ENCODE measurements at places on chromosomes 3 and 15.
A peak's percentile ranks its signal among the peaks of the same experiment; 100 is the strongest.

GRCh38 chr3:38114052-38114874 is 22.7 kb downstream of the ACAA1 start:
- DNase-seq, result no peak

DNA sequence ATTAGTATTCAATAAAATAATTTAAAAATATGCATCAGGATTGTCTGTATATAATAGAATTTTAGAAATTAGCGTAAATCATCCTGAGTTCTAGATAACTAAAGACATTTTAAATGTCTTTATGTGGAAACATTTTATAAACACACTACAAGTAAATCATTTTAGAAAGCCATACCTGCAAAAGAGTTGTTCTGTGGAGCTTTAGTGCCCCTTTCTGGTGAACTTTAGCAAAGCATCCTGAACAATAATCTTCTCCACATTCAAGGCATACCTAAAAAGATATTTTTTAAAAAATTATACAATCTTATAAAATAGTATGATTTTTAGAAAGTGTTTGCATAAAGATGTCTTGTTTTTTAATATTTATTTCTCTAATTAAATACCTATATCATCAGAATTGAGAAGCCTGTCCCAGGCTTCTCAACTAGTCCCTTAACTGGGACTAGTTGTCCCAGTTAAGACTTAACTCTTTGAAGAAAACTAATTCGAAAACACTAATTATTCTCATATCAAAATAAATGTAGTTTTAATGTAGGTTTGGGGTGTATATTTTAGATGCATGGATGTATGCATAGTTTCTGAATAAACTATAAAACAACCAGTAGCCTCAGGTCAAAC is 29.7 kb downstream of the ZBBX start:
- DNase-seq, result no peak

DNA sequence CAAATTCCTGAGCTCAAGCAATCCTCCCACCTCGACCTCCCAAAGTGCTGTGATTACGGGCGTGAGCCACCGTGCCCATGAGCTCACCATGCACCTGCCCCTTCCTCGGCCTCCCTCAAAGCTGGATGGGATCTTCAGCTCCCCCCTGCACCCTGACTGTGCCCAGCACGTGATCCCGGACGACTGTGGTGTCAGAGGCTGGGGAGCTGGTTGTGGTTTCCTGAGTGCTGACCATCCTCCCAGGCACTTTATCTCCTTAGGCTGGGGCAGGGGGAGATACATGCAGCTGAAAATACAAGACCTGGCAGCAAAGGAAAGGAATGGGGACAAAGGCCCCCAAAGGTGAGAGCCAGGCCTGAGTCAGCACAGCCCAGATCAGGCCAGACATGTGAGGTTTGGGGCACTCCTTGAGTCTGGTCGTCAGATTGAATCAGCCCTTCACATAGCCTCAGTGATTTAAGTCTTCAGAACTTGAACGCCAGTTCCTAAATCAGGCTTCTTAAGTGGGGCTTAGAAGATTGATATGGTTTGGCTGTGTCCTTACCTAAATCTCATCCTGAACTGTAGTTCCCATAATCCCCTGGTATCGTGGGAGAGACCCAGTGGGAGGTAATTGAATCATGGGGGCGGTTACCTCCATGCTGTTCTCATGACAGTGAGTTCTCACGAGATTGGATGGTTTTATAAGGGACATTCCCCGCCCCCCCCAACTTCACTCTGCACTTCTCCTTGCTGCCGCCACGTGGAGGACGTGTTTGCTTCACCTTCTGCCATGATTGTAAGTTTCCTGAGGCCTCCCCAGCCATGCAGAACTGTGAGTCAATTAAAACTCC is 35.8 kb downstream of the PRKCD start:
- DNase-seq, result no peak

- no peak for DNase-seq
These were observed 6.7 kb downstream of the TADA3 start for GRCh38 chr3:9785602-9786001.

DNA sequence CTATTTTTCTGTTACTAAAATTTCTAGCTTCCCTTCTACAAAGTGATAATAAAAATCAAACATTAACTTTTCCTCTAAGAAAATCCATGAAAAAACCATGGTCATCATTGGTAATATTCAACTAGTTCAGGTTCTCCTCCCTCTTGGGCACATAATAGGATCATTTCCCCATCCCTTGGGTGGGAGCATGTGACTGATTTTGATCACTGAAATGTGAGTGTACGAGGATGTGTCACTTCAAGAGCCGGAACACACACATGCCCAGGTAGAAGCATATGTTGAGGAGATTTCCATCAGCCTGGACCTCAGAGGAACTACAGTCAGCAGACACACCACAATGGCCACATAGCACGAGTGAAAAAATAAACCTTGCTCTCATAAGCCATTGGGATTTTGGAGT is 36.1 kb downstream of the AP3S2 start:
- no peak for DNase-seq

GRCh38 chr15:95162531-95162930 is 931.2 kb downstream of the MCTP2 start:
- DNase-seq, result no peak

GRCh38 chr3:128875556-128876120 is 3.8 kb upstream of the ACAD9 start:
- DNase-seq, result peak; percentile 36

DNA sequence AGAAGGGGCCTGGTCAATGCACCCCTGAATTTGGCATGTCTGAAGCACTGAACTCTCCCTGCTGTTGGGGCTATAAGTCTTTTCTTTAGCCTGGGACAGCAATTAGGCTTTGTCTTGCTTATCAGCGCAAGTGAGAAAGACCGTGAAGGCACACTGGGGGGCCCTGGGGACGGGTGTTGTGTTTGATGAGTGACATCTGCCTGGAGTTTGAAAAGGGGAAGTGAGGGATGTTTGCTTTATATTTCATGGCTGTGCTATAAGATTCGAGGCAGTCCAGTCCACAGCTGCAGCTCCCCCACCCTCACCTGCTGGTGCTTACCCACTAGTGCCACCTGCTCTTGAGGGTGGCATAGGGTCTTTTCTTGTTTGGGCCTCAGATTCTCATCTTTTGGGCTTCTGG is 44.8 kb downstream of the CEMIP start:
- no peak for DNase-seq

- DNase-seq, result no peak
These were observed 9.9 kb downstream of the ARL6IP5 start for GRCh38 chr3:69094467-69095205.

- DNase-seq, result no peak
These were observed 957.2 kb downstream of the TUSC7 start for GRCh38 chr3:117666812-117667211.

DNA sequence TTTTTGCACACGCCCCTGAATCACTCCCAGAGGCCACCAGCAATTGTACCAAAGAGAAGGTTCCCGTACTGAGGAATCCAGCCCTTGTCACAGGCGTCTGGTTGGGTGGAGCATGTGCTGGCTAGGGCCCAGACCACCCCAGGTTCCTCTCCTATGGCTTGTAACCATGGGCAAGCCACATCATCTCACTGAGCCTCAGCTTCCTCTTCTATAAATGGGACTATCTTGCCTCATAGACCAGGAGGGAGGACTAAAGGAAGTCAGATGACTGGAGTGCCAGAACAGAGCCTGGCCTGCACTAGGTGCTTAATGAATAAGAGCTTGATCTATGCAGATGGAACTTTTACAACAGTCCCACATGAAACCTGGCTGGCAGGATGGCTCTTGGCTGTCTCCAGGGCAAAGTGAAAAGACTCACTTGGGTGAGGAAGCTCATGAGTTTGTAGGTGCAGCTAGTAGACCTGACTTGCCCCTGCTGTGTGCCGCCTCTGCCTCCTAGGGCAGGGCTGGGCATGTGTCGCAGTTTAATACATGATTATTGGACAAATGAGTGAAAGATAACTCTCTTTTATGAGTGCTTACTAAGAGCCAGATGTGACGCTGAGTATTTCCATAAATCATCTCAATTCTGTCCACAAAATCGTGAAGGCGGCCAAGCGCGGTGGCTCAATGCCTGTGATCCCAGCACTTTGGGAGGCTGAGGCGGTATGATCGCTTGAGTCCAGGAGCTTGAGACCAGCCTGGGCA is 29.3 kb downstream of the CTSH start:
- no peak for DNase-seq

GRCh38 chr15:90954712-90955623 is at the start of gene RCCD1:
Gene RCCD1 (plus strand): TSS chr15:90954884. CDS start chr15:90956735, 1,851 bp downstream.
- DNase-seq, result peak; percentile 80

GRCh38 chr3:22496641-22497040 is 706.5 kb upstream of the UBE2E2 start:
- no peak for DNase-seq

DNA sequence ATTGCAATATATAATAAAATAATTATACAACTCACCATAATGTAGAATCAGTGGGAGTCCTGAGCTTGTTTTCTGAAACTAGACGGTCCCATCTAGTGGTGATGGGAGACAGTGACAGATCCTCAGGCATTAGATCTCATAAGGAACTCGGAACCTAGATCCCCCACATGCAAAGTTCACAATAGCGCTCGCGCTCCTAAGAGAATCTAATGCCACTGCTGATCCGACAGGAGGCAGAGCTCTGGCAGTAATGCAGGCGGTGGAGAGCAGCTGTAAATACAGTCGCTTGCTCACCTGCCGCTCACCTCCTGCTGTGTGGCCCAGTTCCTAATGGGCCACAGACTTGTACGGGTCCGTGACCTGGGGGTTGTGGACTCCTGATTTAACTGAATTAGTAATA is 87.8 kb downstream of the P3H2 start:
- DNase-seq, result no peak

- DNase-seq, result no peak
These were observed 779 bp downstream of the ST3GAL6 start for GRCh38 chr3:98763819-98764418.

DNA sequence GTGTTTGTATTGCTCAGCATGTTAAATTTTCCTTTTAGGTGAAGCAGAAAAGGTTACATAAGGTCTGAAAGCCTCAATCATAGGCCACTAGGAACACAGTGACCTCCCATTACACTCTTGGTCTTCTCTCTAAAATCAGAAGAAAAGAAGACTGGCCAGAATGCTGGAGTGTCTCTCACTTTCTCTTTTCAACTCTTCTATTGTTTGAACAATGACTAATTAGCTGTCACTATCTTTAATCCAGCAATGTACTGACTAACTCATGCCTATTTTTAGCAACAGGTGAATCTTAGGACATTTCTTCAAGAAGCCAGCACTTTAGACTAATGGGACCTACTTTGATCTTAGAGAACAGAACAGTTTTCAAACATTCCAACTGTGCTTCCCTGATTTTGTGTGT is 142.8 kb downstream of the TGFBR2 start:
- DNase-seq, result no peak

DNA sequence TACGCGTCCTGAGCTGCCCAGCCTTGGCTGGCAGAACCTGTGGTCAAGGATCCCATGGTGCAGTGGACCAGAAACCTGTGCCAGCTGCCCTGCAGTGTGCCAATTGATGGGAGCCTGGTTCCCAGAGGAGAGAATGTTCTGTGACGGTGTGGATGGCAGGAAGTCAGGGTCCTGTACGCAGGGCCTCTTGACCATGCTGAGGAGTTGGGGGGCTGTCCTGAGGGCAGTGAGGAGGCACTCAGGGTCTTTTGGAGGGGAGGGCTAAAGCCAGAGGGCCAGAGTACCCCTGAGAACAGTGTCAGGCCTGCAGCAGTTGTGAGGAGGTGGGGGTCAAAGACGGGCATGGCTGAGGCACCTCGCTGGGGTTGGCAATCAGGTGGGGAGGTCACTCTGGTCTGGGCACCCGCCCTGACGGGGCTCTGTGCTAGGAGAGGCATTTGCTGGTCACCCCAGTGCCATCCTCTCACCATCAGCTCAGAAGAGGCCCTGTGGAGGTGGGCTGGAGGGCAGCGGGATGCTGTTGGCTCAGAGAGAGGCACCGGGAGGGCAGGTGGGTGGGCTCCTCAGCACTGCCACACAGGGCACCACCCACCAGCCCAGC is 61.0 kb downstream of the SCN5A start:
- no peak for DNase-seq

DNA sequence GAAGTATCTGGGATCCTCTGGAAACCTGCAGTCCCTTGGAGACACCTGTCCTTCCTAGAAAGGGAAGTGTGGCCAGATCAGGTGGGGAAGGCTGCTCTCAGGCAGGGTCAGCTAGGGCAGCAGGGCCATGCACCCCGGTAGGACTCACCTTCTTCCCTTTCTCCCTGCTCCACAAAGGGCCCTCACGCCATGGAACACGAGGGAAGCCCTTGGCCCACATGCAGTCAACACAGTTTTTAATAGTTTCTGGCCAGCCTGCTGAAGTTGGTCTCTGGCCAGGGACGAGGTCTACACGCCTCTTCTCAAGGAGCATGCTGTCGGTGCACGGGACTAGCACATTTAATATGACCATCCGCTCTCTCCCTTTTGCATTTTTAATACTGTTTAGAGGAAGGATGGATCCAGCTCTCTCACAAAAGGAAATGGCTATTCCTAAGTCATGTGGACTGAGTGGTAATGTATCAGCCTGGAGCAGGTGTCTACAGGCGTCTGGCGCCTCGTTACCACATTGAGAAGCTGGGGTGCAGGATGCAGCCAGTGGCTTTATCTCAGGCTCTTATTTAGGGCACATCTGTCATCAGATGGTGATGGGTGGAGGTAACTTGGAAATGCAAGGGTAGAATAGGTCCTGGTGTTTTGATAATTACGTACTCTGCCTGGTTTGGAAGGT is 153.9 kb downstream of the KLF13 start:
- no peak for DNase-seq

DNA sequence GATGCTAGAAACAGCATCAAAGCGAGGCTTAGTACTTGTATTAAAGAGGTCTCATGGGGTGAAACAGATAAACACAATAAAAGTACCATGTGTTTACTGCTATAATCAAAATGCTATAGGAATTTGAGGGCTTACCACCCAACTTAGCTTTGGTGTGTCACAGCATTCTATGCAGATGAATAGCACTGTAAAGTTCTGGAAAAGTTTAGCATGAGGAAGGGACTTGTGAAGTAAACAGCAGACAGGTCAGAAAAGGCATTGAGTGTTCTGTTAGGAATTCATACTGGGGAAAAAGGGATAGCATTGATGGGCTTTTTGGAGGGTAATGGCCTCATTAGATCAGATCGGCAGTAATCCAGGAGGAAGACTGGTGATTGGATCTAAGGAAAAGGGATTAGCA is 505.3 kb downstream of the NLGN1 start:
- no peak for DNase-seq

- no peak for DNase-seq
These were observed 9.8 kb upstream of the CNOT10 start for GRCh38 chr3:32675164-32675563.

DNA sequence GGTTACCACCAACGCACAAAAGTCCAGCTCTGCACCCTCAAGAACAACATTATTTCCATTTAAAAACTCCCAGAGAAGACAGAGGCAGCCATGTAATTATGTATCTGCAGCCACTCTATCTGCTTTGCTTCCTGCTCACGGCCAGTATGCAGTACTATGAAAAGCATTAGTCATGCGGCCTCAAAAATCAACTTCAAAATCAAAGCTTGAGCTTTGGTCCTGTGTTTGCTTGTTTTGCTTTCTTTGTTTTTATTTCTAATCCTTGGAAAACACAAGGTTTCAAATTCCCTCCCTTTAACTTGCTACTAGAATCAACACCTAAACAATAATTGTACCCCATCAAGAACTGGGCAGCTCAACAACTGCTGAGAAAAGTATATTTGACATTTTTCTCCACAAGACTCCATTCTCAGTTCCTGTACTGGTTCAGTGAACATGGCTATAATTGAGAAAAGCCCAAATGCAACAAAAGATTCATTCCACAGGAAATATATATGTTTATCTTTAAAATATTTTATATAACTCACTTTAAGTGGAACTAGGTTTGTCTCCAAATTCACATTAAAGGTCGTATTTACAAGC is 37.6 kb downstream of the GBE1 start:
- DNase-seq, result no peak
